ENCODE measurements at places on chromosomes 13 and 19. TPM values are rescaled to one million over a fixed set of nuclear protein-coding genes. Genes with fewer than 3 reads are reported as not detected.

NCR1 gene
- total RNA-seq: 0.39 TPM

PTPRH gene
- 94.8 TPM for total RNA-seq

PTGIR gene
- total RNA-seq: 0.49 TPM

CERS1 gene
- total RNA-seq: 1.3 TPM

WASF3 gene
- 1.4 TPM for total RNA-seq

ZNF844 gene
- total RNA-seq: 11.7 TPM

MICU2 gene
- total RNA-seq: 34.4 TPM

All from mucosa of descending colon (tissue), 3 donors.